ENCODE measurements at places on chromosomes 12 and 14.

DNA sequence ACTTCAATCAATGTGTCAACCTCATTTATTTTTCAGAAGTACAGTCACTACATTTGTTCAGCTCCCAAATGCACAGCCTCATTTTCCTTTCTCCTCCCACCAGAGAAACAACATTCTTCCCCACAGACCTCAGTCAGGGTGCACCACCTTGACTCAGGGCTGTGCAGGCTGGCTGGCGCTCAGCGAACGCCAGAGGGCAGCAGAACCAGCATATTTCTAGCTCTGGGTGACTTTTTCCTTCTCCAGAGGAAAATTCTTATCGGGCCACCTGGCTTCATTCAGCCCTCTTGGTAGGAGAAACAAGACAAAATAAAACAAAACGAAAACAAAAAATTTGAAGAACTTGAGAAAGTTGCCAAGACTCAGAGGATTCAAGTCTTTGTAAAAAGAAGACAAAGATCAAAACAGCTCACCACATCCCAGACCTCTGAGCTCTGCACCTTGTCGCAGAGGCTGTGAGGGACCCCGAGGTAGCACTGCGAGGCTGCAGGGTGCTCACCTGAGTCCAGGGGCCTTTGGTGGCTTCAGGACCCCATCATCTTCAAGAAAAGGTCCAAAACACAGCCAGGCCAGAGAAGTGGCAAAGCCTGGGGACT, 33.7 kb downstream of the PAH start:
- DNase-seq = peak; percentile 71

GRCh38 chr12:116436561-116437249, 122.5 kb upstream of the MAP1LC3B2 start:
- no peak for DNase-seq

DNA sequence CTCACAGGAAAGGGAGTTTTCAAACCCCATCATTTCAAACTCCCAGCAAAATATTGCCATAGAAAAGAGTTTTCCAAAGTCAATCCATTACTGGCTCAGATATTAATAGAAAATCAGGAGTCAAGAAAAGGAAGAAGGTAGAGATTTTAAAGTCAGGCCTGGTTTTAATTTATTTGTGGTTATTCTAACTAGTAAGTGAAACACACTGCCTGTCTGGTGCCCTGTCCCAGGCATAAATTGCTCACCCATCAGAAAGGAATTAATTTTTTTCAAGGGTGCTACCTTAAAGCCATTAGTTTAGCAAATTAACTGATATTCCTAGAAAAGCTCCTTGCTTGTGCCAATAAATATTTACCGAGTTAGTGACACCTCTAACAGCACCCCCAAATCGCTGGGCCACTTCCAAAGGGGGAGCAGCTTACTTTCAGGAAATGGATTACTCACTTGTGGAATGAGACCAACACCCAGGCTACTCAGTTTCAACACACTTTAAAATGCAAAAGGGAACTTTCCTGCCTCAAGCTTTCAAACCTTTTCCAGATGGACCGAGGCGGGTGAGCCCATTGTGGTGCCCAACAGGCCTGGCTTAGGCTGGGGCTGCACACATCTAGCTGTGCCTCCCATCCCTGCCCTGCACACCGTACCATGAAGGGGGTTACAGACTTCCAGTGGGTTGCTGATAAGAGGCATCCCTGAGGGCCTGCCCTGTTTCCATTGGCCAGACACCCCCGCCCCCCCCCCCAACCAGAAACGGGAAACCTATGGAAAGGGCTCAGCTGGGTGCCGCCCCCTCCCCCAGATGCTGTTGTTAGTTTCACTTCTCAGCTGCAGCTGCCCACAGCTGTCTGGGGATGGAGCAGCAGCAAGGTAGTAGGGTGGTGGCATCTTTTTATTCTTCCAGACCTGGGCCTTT, 117.2 kb downstream of the SAMD4A start:
- DNase-seq = no peak

- DNase-seq = no peak
Observed at GRCh38 chr12:31321186-31321896, 4.6 kb downstream of the SINHCAF start.

DNA sequence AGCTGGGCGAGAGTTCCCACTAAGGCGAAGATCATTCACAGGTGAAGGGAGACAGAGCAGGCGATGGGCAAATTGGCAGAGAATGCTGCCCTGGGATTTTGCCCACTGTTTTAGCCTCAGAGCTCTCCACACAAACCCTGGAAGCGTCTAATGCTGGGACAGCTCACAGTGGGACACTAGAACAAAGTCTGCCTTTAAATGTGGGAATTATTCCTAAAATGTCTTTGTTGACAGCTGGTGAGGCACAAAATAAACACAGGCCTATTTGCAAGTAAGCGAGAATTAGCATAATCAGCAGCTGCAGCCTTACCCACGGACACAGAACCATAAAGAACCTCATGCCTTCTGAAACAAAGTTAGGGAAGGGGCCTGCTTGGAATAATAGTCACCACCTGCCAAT, 824.5 kb downstream of the AACS start:
- DNase-seq = no peak

DNA sequence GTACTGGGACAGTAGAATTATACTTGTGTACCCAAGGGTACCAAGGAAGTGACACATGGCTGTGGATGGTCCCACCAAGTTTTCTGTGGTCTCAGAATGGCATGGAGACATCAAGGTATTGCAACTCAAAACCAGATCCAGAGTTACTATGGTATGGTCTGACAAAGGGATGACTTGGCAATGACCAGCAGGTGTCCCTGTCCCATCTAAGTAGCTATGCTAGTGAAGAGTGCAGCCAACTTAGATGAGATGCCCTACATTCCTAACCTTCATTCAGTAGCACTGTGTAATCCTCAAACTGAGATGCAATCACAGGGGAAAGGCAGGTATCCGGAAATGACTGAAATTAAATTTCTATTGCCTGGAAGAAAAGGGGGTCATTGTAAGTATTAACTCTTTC, 188.7 kb upstream of the TMEM260 start:
- no peak for DNase-seq

- no peak for DNase-seq
Observed at GRCh38 chr12:28550757-28551704, 360.8 kb downstream of the CCDC91 start.

- DNase-seq = no peak
Observed at GRCh38 chr12:79618848-79619404, 71.8 kb downstream of the PAWR start.

DNA sequence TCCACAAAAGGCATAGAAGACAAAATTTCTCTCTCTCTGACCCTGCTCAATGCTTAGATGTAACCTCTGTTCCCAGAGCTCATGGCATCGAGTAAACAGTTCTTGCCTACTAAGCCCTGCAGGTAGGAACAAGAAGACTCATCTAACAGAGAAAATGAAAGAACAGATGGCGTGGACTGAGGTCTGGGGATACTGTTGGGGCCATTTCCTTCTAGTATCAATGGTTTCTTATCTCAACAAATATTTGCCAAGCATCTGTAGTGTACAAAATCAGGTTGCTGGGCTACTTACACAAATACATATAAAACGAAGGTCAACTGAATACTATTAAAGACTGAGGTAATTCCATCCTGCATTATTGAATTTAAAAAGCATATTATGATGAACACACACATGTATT, 93.3 kb downstream of the RIMBP2 start:
- DNase-seq = no peak

DNA sequence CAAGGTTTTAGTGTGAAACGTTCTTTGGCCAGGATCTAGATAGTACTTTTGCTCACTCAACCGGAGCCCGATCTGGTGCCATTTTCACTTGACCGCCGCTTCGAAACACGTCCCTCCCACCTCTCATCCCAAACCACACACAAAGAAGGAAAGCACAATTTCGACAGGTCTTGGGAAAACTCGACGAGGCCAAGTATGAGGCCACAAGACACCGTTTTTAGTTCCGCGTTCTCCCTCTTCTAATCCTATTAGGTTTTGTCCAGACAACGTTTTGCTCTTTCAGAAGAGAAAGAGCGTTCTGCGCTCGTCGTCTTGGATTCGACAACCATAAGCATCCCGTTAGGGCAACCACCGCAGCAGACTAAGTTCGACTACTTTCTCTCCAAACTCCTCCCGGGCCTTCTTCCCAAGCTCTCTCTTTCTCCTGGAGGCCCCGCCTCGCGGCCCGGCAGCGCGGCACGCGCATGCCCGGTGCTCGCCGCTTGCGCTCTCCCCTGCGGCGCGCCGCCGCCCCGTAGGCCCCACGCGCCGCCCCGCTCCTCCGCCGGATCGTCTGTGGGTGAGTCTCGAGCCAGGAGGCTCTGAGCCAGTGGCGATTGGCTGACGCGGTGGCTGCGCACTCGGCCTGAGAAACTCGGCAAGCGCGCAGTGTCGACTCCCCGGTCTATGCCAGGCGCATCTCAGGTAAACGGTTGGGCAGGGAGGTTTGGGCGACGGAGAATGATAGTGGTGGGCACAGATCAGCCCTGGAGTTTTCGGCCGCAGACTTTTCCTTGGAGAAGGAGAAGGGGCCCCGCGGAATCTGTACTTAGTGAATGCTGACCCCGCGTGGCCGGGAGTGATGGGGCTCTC, at the start of gene MIPOL1:
MIPOL1 (plus strand) TSS at position 517 of the 852 bp plus-strand sequence. CDS start 49,952 bp downstream, outside the sequence.
- peak; percentile 90 for DNase-seq

- no peak for DNase-seq
Observed at GRCh38 chr12:19220852-19221466, 91.4 kb downstream of the PLEKHA5 start.

GRCh38 chr12:6765048-6765633, 1.0 kb upstream of the PTMS start:
- peak; percentile 73 for DNase-seq

- no peak for DNase-seq
Observed at GRCh38 chr14:81940651-81941050, 407.0 kb upstream of the SEL1L start.

- DNase-seq = no peak
Observed at GRCh38 chr12:14911131-14911530, 25.5 kb upstream of the MGP start.

GRCh38 chr12:25041006-25041741, 92.3 kb upstream of the BCAT1 start:
- no peak for DNase-seq

DNA sequence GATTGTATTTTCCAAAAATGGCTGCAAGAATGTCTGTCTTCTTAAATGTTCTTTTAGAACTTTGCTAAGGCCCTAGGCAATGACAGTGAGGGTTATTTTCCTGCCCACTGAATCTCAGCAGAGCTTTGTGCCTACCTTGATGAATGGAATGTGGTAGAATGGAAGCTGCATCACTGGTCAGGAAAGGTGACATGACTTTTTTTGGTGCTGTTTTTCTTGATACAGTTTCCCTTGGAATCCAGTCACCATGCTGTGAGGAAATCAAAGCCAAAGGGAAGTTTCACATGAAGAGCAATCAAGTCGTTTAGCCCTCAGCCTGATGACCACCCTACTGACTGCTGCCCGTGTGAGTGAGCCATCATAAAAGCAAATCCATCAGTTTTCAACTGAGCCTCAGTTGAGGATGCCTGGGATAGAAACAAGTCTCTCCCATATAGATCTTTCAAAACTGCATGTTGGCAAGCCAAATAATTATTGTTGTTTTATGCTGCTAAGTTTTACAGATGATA, 886.0 kb upstream of the FBXO33 start:
- no peak for DNase-seq

DNA sequence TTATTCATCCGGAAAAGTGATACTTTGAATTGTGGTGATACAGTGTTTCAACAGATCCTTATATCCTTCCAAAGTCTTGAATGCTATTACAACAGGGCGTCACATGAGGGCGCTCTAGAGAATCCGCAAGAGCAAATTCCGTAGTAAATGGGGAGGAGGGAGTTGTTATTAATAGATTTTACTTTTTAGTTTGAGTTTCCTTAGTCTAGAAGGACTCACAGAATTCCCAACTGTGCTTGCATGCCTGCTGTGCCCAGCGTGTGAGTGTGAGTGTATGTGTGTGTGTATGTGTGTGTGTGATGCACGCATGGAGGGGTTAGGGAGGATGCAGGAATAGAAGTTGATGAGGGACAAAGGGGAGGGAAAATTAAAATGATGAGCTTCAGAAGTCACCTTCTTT, 375.3 kb downstream of the C12orf75 start:
- peak; percentile 56 for DNase-seq

DNA sequence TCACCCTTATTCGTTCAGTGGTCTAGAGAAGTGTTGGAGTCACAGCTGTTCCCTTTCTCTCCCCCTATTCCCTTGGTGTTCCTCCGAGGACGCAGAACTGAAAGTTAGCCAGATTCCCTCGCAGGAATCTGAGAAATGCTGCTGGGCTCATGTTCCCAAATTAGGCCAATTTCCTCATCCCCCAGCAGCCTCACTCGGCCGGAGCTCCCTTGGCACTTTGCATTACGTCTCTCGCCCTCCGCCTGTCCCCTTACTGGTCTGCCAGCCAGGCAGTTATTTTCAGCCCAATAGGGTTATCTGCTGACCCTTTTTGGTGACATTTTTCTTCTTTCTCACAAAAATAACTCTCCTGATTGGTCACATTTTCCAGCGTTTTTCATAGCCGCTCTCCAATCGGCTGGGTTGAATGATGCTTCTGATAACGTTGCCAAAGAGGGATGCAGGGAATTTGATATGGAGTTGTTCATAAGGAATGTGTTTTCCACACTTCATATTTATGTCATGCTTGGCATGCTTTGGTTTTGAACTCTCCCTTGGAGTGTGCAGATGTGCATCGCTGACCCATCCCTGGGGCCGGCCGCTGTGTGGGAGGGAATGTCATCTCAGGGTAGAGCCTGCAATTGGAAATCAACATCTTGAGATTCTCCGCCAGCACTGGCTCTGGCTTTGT, 9.9 kb downstream of the IFT43 start:
- DNase-seq = no peak

GRCh38 chr12:93568091-93568490, 4.4 kb upstream of the SOCS2 start:
- DNase-seq = no peak

- DNase-seq = no peak
Observed at GRCh38 chr14:91400696-91401095, 16.9 kb downstream of the CCDC88C start.

DNA sequence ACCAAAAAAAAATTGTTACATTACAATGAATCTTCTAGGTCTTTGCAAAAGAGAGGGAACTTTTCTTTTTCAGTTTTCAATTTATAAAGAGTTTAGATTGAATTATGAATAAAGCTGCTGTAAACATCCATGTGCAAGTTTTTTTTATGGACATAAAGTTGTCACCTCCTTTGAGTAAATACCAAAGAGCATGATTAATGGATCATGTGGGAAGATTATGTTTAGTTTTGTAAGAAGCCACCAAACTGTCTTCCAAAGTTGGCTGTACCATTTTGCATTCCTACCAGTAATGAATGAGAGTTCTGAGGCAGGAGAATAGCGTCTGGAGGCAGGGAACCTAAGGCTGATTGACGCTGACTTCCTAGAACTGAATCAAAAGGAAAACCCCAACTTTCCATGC, 30.2 kb downstream of the LEMD3 start:
- no peak for DNase-seq

DNA sequence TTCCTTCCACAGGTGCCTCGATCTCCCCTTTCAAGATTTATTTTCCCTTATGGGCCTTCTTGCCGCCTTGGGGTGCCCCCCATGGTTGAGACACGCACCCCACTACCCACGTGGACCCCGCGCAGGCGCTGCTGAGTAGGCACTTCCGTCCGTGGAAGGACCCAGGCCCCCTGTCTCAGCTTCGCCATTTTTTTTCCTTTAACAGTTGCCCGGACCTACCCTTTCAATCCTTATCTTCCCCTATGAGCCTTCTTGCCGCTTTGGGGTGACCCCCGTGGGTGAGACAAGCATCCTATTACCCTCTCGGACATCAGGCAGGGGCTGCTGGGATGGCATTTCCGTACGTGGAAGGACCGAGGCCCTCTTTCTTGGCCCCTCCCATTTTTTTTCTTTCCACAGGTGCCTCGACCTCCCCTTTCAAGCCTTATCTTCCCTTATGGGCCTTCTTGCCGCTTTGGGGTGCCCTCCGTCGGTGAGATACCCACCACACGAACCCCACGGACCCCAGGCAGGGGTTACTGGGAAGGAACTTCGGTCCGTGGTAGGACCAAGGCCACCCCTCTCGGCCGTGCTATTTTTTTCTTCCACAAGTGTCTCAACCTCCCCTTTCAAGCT, 268.2 kb downstream of the ALG10 start:
- DNase-seq = no peak

Data from NCI-H1105 treated with DMSO at 0.1 percent for 48 hours (cell line).